ENCODE measurements at places on chromosomes 2 and 18. TPM values are rescaled to one million over a fixed set of nuclear protein-coding genes. Genes with fewer than 3 reads are reported as not detected.

- DNase-seq = no peak
These were observed 2.9 kb downstream of the C1QL2 start for GRCh38 chr2:119155633-119156032.

DNA sequence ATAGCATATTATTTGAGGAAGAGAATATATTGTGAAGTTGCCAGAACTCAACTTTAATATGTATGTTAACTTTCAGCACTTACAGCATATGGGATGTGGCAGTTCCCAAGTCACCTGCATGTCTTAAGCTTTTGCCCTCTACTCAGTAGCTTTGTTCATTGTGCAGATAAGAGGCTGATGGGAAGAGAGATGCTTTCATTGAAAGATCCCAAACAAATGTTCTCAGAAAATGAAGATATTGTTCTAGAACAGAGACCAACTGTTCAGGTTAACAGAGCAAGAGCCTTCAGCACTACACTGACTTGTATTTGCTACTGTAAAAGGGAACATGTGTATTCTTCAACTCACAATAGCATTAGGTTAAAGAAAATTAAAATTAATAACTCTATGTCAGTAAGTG lies 28.1 kb downstream of the GAREM1 start:
- DNase-seq = no peak

GRCh38 chr2:101238930-101239759 lies 13.5 kb upstream of the CNOT11 start:
- no peak for DNase-seq

DNA sequence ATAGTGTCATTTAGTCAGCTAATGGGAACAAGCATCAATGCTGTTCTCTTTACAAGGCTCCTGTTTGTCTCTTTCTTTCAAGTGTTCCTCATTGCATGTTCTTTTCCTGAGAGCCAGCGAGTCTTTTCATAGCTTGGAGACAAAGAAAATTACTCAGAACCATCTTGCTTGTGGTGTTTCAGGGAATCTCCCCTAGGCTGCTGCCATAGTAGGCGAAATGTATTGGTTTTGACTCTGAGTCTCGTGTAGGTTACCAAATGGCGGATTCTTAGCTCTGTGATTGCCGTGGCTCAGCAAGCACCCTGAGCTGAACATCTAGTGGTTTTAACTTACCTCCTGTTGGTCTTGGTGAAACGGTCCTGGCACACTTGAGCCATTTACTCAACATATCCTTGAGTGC lies 68.7 kb downstream of the RHBDD1 start:
- DNase-seq = no peak

GRCh38 chr2:171566753-171567152 lies 44.5 kb downstream of the CYBRD1 start:
- DNase-seq = no peak

DNA sequence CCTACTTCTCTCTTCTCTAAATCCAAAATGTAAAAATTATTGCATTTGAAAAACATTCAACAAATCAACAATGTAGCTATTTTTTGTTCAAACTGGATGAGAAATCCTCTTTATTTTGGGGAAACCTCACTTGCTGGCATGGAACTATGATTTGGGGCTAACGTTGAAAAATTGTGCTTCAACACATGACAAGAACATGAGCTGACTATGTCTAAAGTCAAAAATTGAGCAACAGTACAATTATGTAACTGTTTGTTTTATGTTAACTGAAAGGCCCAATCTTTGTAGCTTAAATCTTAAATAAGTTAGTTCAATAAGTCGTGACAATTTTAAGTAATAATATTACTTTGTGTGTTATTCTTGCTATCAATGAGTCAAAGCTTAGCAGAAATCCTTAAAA lies 67.3 kb downstream of the TMEFF2 start:
- DNase-seq = no peak

DNA sequence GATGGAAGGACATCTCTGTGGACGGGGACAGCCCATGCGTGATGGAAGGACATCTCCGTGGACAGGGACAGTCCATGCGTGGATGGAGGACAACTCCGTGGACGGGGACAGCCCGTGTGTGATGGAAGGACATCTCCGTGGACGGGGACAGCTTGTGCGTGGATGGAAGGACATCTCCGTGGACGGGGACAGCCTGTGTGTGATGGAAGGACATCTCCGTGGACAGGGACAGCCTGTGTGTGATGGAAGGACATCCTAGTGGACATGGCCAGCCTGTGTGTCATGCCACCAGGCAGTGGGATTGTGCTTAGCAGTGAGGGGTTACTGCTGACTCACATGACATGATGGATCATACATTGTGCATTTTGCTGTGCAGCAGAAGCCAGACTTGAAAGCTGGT lies 30.0 kb upstream of the NFATC1 start:
- DNase-seq = no peak

DNA sequence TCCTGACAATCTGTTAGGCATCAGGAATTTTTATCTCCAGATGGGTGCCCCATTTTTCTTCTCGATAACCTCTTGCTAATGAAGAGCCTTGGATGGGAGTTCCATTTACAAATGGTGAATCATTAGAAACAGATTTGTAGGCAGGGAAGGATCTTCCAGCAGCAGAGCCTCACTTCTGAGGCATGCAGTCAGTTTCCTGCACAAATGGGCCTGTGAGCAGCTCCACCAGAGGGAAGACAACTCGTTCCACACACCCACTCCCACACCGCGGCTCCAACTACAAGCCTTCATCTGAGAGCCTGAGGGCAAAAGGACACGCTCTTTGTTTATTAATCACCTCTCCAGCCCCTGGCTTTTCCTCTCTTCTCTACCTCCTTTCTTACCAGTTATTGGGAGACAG lies 108.5 kb downstream of the CTAGE1 start:
- DNase-seq = no peak

- no peak for DNase-seq
These were observed 19.6 kb downstream of the EHBP1 start for GRCh38 chr2:62724886-62725711.

- no peak for DNase-seq
These were observed 145.4 kb upstream of the ZNF516 start for GRCh38 chr18:76640438-76640837.

DNA sequence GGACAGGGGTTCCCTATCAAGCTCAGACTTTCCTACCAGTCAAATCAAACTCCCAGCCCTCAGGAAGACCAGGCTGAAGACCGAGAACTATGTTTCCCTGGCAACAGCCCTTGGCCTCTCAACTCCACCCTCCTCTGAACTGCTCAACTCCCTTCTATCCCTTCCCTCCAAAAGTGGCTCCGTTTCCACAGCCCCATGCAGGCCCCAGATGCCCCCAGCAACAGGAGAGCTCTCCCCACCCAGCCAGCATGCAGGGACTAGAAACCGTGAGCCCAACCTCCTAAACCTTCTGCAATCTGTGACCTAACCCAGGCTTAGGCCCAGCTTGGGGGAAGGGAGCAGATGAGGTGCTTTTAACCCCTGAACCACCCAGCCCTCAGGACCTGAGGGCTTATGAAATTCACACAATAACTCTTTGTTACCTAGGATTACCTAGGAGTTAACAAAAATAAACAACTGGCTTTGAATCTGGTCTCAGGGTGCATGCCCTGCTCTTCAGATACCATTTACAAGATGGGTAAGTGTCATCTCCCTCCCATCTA lies 87.2 kb downstream of the BCL11A start:
- no peak for DNase-seq

- DNase-seq = no peak
These were observed 14.1 kb upstream of the CHRNA1 start for GRCh38 chr2:174778085-174778981.

GRCh38 chr18:76668546-76668945 lies 153.8 kb upstream of the ZNF236 start:
- DNase-seq = no peak

DNA sequence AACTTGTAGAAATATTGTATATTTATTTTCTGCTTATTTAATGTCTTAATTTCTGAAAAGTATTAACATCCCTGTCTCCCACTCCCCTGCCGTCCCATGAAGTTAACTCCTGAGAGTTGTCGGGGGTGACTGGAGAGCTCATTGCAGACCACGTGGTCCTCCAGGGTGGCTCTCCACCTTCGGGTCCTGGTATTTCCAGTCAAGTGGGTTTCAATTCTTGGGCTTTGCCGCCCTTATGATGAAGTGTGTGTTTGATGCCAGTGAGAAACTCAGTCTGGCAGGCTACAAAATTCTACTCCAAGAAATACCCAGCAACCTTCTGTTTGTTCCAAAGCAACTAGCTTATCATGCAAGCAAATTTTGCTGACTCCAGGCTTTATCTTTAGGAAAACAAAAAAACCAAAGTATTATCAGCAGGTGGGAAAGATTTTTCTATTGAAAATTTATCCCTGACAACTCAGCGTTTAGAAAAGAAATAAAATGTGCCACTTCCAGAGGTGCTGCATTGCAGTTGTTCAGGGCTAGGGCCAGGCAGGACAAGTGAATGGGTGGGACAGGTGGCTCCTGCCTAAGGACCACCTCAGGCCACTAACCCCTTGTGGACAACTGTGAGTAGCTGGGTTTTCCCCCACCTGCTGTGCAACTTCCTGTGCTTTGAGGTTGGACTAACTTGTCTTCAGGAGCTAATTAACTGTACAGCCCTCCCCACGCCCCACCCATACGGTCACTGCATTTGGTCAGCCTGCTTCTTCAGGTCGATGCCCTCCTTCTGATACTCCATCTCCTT lies 46.6 kb downstream of the BCL2L11 start:
- no peak for DNase-seq

The SNORC gene
- 4.2 TPM for total RNA-seq

The DPP10 gene
- total RNA-seq = 78.0 TPM

The PLGLB1 gene
- 13.8 TPM for total RNA-seq

The GPR45 gene
- 1.5 TPM for total RNA-seq

The XIRP2 gene
- 0.45 TPM for total RNA-seq

The GPBAR1 gene
- total RNA-seq = 0.18 TPM

The DLX1 gene
- total RNA-seq = not detected

The MYOM1 gene
- 3.7 TPM for total RNA-seq
